Hair follicular keratinocyte (primary cell): ENCODE measurements at places on chromosomes 1 and 21. TPM values are rescaled to one million over a fixed set of nuclear protein-coding genes. Genes with fewer than 3 reads are reported as not detected.

Gene MRPS6
- 18.7 and 34.2 TPM in 2 replicates for total RNA-seq

Gene GJC2
- total RNA-seq = 0.38 and 0.86 TPM in 2 replicates

Gene SLFNL1
- not detected in 2 replicates for total RNA-seq

Gene SLC44A5
- total RNA-seq = 1.3 and 2.0 TPM in 2 replicates

Gene ADCY10
- total RNA-seq = 0.15 and 0.86 TPM in 2 replicates

Gene TTC24
- not detected in 2 replicates for total RNA-seq

Gene CR1L
- not detected in 2 replicates for total RNA-seq

Gene TMEM269
- not detected in 2 replicates for total RNA-seq

Gene RAP1GAP
- 0.23 and 0.95 TPM in 2 replicates for total RNA-seq

Gene SAMSN1
- total RNA-seq = not detected in 2 replicates

Gene PDC
- not detected in 2 replicates for total RNA-seq

Gene PPP1R8
- 28.7 and 41.9 TPM in 2 replicates for total RNA-seq

Gene OR2T35
- not detected in 2 replicates for total RNA-seq

Gene SMYD3
- total RNA-seq = 11.6 and 18.7 TPM in 2 replicates

Gene CLEC20A
- total RNA-seq = not detected in 2 replicates

Gene CD2
- total RNA-seq = not detected in 2 replicates

Gene FLAD1
- 45.4 and 46.1 TPM in 2 replicates for total RNA-seq

Gene BEND5
- total RNA-seq = not detected in 2 replicates

Gene COQ8A
- 4.0 and 7.6 TPM in 2 replicates for total RNA-seq

Gene REN
- total RNA-seq = not detected in 2 replicates

Gene LCE1F
- total RNA-seq = not detected in 2 replicates

Gene HOOK1
- total RNA-seq = 5.0 and 5.2 TPM in 2 replicates

Gene WNT3A
- total RNA-seq = not detected in 2 replicates

Gene SPATA1
- total RNA-seq = 0.08 TPM in 1 of 2 replicates, not detected in the other

Gene SKI
- total RNA-seq = 16.0 and 17.0 TPM in 2 replicates

Gene AXDND1
- total RNA-seq = not detected in 2 replicates

Gene VANGL2
- total RNA-seq = 3.1 and 7.6 TPM in 2 replicates

Gene TMEM82
- not detected in 2 replicates for total RNA-seq

Gene SIK1
- total RNA-seq = 1.3 and 5.0 TPM in 2 replicates

Gene AIRE
- not detected in 2 replicates for total RNA-seq

Gene ZNF697
- total RNA-seq = 7.2 and 8.9 TPM in 2 replicates

Gene HORMAD1
- total RNA-seq = not detected in 2 replicates

Gene TCEA3
- total RNA-seq = 1.8 and 5.5 TPM in 2 replicates

Gene CXADR
- total RNA-seq = 10.1 and 11.7 TPM in 2 replicates

Gene GJB3
- 225 and 274 TPM in 2 replicates for total RNA-seq

Gene NBPF4
- not detected in 2 replicates for total RNA-seq

Gene ENTREP3
- 17.5 and 18.4 TPM in 2 replicates for total RNA-seq

Gene CR2
- not detected in 2 replicates for total RNA-seq

Gene ABCG1
- 2.3 and 7.4 TPM in 2 replicates for total RNA-seq

Gene SYDE2
- total RNA-seq = 2.2 and 3.6 TPM in 2 replicates
